ENCODE measurements at places on chromosomes 4 and X. TPM values are rescaled to one million over a fixed set of nuclear protein-coding genes. Genes with fewer than 3 reads are reported as not detected.

Gene CFAP47
- not detected for polyA plus RNA-seq

GRCh38 chrX:50874876-50875275 is 35.7 kb upstream of the BMP15 start:
- no peak for DNase-seq

DNA sequence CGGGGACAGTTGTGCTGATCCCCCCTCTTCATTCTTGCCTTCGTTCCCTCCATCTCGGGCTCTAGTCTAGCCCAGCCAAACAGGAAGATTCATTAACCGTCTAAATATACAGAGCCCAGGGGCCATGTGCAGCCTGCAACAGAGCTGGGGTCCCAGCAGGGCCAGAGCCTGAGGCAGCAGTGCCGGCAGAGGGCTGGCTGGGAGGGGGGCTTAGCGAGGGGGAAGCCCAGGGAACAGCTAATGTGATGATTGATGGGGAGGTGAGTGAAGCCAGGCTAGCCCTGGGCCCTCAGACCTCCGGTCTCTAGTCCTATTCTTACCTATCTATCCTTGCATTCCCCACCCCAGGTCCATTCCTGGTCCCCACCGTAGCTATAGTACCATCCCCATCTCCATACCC is 22.3 kb downstream of the EFNB1 start:
- no peak for DNase-seq

DNA sequence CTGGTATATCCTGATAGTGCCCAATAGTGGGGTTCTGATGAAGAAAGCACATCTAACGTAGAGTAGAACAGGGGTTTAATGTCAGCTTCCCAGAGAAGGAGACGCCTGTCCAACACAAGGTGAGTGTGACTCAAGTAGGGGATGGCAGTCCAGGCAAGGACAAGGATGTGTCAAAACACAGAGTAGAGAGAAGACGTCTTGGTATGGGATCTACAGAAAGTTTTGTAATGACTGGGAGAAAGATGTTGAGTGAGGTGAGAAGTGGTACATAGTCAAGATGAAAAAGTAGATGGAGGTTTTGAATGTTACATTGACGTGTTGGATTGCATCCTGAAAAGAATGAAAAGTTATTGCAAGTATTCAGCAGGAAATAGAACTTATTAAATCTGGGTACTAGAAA is 124.4 kb downstream of the TMA16 start:
- no peak for DNase-seq

- DNase-seq, result no peak
Observed at GRCh38 chrX:45258731-45259402, 58.2 kb upstream of the DIPK2B start.

GRCh38 chr4:4455210-4455865 is 68.4 kb downstream of the NSG1 start:
- DNase-seq, result no peak
